Right kidney (tissue), 9 donors: ENCODE measurements at places on chromosomes 5 and 9.

DNA sequence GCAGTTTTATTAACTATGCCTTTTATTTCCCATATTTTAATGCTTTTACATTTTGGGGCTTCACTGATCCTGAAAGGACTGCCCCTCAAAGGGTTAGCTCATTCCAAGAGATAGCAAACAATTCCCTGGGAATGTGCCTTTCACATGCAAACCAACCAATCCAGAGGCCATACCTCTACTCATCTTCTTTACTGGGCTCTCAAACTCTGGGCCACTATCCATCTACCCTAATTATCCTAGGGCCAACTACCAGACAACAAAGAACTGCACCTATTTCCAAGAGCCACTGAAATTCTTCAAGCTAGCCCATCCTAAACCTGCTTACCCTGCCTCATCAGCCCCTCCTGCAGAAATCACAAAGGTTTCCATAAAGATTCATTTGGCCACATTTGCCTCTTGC, 364.7 kb downstream of the CDH12 start:
- no peak for DNase-seq

GRCh38 chr5:144453753-144454152, 283.1 kb downstream of the KCTD16 start:
- no peak for DNase-seq

DNA sequence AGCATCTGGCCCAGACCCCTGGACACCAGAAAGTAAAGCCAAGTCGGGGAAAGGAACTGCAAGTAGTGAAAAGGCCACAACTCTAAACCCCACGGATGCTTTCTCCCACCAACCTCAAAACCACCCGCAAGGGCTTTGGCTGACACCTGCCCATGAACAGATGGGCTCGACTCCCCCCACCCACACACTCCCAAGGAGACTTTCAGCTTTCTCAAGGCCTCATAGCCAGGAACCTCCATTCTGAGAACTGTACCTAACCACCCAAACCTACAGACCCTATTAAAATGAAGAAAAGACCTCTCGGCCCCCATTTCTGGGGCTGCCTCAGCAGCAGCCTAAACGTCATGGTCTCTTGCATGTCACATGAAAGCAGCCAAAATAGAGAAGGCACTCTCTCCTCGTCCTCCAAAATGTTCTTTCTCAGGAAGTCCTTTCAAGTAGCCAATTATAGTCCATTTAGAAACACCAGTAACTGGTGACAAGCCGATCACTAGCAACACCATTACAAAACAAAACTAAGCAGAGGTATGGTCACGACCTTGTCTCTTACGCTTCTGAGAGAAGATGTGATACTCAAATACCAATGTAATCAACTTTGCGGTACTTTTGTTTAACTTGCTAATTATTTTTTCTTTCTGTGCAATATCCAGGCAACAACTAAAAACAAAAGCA, 2.9 kb downstream of the B4GALT1 start:
- no peak for DNase-seq

DNA sequence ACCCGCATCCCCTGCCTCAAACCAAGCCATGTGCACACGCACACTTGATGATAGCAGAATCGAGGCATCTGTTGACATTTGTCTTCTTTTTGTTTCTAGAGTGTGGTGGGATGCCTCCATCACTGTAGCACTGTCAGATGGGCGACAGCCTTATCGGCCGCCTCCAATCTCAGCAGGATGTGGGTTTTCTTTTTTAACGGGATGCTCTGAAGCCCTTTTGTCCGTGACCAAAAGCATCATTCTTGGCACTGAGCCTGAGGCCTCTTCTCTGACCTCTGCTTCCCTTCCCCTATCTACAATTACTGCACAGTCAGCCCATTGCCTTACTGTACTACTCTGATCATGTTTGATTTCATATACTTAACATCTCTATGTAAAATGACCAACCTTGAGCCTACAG, 78.3 kb downstream of the LMNB1 start:
- DNase-seq: no peak

- no peak for DNase-seq
Observed at GRCh38 chr5:80269991-80270438, 14.2 kb upstream of the SERINC5 start.

DNA sequence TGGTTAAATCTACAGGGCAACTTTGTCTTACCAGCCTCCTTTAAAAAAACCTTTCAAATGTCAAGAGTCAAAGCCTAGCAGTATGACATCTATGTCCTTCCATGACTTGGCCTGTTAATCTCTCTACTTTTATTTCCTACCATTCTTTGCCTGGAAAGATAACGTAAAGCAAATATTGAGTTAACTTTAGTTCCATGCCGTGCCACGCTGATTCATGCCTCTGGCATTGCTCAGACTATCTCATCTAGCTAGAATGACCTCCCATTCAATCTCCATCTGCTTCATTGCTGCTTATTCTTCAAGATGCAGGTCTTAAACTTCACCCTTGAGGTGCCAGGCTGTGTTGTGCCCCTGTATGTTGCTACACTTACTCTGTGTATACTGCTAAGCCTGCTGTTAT, 729.8 kb downstream of the EFNA5 start:
- DNase-seq: no peak

DNA sequence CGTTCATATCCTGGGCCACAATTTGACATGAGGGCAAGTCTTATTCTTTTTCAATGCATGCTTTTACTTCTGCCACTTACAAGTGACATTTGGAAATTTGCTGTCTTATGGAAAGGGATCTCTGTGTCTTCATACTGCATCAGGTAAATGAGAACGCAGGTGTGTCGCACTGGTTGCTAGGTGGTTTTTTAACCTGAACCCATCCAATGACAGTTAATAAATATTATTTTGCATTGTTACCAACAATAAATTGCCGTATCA, 1.1 kb downstream of the ADAMTS16 start:
- DNase-seq: no peak

DNA sequence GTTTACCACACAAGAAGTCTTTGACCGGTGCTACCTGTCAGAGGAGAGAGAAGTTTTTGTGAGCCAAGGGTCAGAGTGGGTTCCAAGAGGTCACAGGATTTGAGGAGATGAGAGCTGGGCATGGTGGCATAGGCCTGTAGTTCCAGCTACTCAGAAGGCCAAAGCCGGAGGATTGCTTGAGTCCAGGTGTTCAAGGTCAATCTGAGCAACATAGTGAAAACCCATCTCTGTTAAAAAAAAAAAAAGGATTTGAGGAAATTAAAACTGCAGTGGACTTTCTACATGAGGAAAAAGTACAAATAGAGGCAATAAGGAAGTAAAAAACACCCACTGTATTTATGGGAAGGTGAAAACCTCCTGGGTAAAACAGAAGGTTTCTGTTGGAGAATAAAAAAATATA, 63.8 kb downstream of the PHAX start:
- DNase-seq: no peak

DNA sequence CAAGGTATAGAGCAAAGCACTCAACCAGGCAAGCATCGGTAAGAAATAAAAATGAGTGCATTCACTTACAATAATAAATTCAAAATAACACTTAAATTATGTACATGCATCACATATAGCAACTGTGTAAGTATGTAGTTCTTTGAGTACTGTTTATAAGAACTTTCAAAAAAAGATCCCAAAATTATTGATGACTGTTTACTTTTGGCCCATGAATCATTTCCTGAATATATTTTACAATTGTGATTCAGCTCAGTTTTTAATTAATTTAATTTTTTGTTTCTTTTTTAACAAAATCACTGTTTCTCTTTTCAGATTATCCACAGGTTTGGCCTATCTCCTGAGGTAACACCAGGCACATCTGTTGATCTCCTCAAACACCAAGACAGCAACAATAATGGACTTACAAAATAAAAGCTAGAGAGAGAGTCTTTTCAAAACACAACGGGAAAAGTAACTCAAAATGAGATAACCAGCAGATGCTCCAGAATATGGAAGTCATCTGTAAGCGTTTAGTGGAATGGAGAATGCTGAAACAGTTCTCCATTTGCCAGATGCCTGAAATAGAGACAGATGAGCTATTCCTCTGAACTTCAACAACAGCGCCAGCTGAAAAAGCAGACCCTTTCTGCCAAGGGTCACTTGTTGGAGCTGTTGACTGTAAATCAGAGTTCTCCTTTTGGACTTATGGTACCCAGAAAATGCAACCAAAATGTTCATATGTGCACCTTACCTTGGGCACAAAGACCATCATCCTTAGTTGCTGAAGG, 348.6 kb upstream of the RGMB start:
- DNase-seq: no peak

GRCh38 chr5:138668451-138669380, 84.5 kb upstream of the CTNNA1 start:
- no peak for DNase-seq

DNA sequence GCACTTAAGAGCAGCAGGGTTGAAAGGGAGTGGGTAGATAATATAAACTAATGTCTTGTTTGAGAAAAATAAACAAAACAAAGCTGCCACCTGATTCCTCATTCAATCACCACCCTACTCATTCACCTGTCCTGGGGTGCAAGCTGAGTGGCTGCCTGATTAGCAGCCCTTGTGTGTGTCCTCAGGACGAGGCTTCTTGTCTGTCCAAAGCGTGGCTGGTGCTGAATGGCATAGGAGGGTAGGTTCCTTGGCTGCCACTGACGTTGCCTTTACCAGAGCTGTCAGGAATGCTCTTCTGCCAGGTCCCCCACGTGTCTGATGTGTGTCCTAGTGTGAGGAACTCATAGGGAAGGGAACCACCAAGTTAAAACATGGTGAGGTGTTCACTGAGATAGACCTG, 146.6 kb upstream of the SLC24A2 start:
- DNase-seq: no peak

GRCh38 chr9:17658237-17658636, 79.4 kb downstream of the SH3GL2 start:
- no peak for DNase-seq

- DNase-seq: no peak
Observed at GRCh38 chr9:33439731-33440130, 7.7 kb downstream of the AQP3 start.

DNA sequence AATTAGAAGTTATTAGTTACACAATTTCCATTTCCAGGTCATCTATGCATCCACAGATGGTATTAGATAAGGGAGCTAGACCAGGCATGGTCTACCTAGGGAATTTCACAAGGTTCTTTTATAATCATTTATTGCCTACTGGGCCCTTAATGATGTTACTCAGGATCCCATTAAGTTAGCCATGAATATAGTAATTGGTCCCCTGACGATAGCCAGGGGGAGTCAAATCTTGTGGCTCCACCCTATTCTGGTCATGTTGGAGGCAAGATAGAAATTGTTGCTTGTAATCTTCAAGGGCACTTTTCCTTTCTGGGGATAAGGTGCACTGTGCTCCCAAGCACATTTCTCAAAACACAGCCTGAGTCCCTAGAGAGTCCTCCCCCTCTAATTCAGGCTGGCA, 14.1 kb upstream of the ELL2 start:
- no peak for DNase-seq
